ENCODE measurements at places on chromosomes 16 and 17.

DNA sequence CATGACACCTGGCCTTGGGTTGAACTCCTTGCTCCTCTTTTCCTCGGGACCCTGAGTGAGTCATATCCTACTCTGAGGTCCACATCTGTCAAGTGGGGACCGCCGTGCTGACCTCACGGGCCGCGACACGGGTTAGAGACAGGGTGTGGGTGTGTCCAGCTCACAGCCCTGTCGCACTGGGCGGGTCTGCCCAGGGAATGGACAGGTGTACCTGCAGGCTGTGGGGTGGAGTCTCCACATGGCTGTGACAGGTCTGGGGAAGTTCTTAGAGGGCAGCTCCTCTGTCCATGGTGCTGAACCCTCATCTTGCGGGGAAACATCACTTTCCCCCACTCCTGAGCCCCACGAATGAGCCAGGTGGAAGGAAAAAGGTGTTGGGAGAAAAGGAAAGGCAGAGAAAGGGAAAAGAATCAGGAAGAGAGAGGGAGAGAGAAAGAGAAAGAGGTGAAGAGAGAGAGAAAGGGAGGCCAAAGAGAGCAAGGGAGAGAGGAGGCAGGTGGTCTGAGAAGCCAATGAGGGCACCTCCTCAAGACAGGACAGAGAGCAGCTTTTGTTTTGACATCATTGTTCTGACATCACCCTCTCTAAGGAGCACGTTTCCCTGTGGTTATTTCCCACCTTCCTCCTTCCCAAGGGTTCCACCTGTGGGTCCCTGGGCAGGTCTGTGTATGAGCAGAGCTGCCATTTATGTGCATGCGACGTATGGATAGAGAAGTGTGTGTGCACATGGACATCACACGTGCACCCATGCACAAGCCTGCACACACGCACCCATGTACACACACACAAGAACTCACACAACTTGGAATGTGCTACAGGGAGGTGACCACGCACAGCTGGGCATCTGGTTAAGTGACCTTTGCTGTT is 32.6 kb upstream of the CBFA2T3 start:
- peak; percentile 71 for DNase-seq

GRCh38 chr17:19773534-19773933 is 25.4 kb upstream of the ALDH3A1 start:
- DNase-seq: no peak

DNA sequence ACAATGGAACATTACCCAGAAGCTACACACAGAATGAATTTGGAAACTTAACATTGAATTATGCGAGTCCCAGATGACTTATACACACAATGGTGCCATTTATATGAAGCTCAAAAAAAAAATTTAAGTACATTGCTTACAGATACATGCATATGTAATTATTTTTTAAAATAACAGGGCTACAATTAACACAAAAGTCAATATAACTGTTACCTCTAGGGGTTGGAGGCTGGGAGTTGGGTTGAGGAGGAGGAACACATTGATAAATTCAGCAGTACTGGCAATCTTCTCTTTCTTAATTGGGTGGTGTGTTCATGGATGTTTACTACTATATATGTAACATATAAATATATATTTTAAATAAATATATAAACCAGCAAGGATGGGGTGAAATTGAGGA is 1.1 kb downstream of the ZNF23 start:
- DNase-seq: no peak

- no peak for DNase-seq
Observed at GRCh38 chr17:40070709-40071312, 8.0 kb downstream of the THRA start.

GRCh38 chr16:10598157-10598556 is 17.8 kb upstream of the EMP2 start:
- no peak for DNase-seq

- DNase-seq: no peak
Observed at GRCh38 chr16:75376475-75377161, 56.7 kb downstream of the CFDP1 start.

GRCh38 chr16:88770461-88771293 is 14.3 kb downstream of the PIEZO1 start:
- no peak for DNase-seq

DNA sequence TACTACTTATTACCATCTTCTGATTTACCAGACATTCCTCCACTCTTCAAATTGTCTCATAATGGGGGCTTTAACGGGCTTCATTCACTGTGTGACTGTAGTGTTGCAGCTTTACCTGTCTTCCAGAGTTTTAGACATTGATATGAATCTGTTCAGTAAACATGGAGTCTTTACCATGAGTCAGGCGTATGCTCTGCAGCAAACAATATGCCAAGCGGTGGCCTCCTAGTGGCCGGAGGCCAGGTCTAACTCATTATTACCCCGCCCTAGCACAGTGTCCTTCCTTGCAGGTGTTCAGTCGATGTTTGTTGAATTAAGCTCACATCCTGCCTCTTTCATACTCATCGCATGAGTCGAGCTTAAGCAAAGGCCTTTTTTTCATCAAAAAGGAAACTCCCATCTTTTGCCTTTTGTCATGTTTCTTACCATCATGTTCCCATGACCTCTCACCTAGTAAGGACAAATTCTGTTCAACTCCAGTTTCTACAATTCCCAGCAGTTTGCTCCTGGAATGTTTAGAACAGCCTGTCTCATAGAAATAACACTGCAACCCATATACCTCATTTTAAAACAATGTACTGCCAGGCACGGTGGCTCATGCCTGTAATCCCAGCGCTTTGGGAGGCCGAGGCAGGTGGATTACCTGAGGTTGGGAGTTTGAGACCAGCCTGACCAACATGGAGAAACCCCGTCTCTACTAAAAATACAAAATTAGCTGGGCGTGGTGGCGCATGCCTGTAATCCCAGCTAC is 39.4 kb downstream of the TUBD1 start:
- peak; percentile 77 for DNase-seq

DNA sequence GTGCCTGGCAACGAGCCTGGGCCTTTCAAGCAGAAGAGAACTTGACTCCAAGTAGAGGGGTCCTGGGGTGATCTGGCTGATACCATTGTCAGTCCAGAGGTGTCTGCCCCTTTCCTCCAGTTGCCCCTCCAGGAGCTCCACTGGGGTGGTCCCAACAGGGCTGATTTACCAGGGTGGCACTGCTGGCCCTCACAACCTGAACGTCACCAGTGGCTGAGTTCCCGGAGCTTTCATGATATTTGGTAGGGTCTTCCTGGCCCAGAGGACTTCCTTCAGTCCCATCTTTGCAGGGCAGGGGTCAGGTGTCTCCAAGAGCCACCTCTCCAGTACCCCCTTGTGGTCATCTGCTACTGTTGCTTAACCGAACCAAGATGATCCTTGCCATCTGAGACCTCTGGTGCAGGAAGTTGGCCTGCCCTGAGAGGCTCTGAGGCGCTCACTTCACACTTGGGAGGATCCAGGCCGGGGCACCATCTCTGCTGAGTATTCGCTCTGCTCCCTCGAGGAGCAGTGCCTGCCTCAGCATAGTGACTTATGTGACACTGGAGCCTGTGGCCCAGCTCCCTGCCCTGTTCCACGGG is 3.5 kb downstream of the LIMD2 start:
- DNase-seq: peak; percentile 62

DNA sequence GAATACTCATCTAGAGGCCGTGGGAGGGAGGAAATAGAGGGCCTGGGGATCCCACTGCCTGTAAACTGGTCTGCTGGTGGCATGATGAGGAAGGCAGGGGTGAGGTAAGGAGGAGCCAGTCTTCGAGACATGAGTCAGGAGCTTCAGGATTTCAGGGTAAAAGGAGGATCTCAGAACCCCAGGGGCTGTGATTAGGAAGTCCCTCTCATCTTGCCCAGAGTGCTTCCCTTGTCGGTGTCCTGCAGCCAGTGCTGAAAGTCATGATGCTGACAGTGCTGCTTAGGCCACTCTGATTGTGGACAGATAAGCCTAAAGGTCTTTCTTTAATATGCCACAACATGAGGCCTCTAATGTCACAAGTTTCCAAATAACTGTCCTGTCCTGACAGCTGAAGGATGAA is 29.6 kb downstream of the COG4 start:
- no peak for DNase-seq

DNA sequence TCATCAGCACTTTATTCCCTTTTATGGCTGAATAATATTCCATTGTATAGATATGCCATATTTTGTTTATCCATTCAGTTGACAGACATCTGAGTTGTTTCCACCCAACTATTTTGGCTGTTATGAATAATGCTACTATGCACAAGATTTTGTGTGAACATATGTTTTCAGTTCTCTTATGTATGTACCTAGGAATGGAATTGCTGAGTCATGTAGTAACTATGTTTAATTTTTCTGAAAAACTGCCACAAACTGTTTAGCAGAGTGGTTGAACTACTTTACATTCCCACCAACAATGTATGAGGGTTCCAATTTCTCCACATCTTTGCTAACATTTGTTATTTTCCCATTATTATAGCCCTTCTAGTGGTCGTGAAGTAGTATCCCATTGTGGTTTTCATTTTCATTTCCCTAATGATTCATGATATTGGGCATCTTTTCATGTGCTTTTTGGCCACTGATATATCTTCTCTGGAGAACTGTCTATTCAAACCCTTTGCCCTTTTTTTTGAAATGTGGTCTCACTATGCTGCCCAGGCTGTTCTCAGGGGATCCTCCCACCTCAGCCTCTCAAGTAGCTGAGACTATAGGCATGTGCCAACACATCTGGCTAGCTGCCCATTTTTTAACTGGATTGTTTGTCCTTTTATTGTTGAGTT is 26.3 kb downstream of the SMURF2 start:
- no peak for DNase-seq

- DNase-seq: no peak
Observed at GRCh38 chr16:8828541-8829165, 31.0 kb downstream of the PMM2 start.

DNA sequence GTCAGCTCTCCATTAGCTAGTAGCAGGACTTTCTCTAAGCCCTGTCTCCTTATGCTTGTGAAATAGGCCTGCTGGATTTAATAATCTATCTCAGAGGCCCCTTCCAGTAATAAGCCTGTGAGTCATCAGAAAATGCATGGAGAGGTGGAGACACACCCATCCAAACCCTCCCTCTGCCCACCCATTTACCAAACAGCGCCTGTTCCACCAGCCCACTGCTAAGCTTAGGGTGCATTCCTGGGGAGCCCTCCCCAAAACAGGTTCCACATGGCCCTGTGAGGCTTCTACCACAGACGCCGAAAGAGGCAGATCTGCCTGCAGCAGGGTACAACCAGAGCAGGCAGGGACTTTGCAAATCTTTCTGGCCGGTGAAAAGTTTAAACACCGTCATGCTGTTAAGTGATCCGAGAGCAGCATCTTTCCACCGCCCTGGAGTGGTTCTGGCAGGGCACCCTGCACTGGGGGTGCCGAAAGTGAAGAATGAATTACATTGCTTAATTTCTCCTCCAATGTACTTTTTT is 99.3 kb downstream of the GAS7 start:
- DNase-seq: no peak

DNA sequence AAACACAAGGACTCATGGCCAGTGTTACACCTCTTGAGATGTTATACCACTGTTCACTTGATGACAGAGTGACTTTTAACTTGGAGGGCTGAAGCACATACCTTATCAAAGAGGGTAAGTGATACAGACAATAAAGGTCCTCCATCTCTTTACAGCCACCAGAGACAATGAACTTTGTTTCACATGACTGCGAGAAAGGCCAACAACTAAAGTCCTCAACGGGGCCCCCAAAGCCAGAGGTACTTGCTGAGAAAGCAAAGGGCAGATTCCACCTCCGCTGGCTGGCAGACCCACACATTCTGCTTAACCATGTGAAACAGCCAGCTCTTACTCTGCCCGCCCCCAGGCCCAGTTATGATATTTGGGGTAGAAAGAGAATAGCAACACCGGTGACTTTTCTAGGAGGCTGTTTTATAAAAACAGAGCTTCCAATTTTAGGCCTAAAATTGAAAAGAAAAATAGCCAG is 21.4 kb downstream of the DCUN1D3 start:
- DNase-seq: no peak

GRCh38 chr17:53088481-53088880 is 734.2 kb upstream of the KIF2B start:
- no peak for DNase-seq

DNA sequence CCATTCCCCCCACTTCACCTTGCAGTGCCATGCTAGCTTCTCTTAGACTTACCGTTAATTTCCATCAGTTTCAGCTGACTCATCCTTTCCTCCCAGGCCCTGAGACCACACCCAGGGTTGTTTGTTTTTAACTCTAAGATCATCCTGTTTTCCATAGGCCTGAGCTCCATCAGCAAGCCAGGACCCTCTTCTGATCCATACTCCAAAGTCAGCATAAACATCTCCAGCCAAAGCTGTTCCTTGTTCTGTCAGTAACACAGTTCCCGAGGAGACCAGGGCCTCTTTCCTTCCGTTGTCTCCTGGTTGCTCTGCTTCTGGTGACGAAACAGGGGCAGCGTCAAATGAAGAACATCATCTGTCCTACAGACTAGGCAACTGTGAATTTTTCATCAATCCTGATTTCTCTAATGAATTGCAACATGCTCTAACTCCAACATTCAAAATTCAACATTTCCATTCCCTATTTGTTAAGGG is 83.8 kb upstream of the HNF1B start:
- DNase-seq: no peak

- DNase-seq: no peak
Observed at GRCh38 chr16:73418051-73418450, 370.1 kb upstream of the ZFHX3 start.

GRCh38 chr16:87801679-87802259 is 36.0 kb upstream of the KLHDC4 start:
- no peak for DNase-seq

DNA sequence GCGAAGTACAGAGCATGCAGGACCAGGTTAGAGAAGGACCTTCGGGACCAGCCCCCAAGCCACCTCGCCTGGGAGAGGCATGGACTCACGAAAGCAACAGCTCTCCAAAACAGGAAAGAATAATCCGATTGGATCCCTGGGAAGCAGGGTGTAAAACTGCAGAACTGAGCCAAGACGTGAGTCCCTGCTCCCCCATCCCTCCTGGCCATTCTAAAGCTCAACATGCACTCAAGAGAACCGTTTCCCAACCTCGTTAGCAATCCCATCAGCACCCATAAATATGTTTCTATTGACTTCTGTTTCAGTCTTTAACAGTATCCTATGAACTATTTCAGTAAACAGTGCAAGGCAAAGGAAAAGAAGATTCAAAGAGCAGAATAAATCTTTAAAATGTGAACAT is 167.0 kb downstream of the COPRS start:
- DNase-seq: no peak

DNA sequence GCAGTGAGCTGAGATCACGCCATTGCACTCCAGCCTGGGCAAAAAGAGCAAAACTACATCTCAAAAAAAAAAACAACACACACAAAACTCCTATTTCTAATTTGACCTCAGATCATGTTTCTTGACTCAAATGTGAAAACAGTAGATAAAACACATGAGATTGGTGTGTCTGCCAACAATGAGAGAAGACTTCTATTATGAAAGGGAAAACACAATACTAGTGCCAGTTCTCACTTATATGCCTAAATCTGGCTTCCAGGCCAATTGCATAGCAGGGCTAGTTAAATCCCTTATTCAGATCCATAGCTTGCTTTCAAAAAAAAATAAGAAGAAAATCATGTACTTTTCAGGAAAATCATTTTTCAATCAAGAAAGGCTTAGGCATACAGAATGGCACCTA is 39.4 kb downstream of the AP1G1 start:
- no peak for DNase-seq
